ENCODE measurements at places on chromosomes 2 and 18.

DNA sequence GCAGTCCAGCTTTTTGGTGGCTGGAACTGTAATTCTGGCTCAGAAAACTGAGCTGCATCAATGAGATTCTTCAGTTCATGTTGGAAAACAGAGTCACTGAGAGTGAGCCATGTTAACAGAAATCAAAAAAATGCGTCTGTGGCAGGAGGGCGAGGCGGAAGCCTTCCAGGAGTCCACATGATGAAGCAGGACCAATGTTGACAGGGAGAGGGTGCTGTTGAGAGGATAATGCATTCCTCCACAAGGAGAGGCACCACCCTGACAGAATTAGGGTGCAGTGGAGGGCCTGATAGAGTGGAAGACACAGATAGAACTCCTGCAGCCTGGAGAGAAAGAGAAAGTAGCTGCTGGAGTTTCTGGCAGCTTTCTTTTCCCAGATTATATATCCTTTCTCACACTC, 111.5 kb downstream of the MGAT5 start:
- no peak for DNase-seq

DNA sequence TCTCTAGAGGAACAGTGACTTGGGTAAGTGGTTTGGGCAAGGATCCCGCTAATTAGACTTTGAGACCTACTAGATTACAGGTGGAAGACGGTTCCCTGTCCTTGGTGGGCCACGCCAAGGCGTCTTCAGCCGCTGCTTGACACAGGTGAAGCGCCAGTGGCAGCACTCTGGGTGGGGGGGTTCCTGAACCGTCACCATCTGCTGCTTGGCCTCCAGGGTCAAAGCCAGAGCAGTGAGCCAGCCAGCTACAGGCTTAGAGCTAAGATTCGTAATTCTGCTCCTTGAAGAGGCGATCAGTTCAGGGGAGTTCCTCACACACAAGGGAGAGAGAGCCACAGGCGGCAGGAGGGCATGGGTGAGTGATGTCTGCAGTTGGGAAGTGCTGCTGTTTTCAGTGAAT, 39.4 kb upstream of the RBM44 start:
- no peak for DNase-seq

- no peak for DNase-seq
Measured at GRCh38 chr2:191885098-191885497, 38.2 kb upstream of the CAVIN2 start.

DNA sequence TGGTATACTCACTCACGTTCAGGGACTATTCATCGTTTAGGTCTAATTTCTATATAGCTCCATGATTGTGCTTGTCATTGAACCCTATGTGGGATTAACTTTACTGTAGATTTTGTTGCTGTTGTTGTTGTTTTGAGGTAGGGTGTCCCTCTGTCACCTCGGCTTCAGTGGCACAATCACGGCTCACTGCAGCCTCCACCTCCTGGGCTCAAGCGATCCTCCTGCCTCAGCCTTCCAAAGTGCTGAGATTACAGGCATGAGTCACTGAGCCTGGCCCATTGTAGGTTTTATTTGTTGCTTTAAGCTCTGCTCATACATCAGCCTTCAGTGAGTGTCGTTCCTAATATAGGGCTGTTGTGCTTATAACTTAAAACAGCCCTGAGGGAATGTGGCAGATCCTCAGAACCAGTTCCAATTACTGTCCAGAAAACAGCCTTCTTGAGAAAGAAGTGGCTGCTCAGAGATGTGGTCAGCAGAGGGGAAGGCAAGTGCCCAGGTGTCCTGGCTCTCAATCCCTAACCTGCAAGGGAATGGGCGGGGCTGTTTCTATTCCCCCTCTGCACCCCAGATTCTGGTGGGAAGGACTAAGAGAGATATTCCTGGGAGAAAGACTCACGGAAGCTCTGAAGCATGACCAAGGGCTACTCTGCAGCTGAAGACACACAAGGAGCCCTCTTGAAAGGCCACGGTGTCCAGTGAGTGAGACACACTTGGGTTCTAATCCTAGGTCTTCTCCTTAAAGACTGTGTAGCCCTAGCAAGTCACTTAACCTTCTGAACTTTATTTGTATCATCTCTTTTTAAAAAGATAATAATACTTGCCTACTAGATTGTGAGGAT, 79.6 kb upstream of the LCLAT1 start:
- DNase-seq: peak; percentile 75

Data from fibroblast of skin of abdomen (primary cell).